ENCODE measurements at places on chromosomes 6 and 20.

DNA sequence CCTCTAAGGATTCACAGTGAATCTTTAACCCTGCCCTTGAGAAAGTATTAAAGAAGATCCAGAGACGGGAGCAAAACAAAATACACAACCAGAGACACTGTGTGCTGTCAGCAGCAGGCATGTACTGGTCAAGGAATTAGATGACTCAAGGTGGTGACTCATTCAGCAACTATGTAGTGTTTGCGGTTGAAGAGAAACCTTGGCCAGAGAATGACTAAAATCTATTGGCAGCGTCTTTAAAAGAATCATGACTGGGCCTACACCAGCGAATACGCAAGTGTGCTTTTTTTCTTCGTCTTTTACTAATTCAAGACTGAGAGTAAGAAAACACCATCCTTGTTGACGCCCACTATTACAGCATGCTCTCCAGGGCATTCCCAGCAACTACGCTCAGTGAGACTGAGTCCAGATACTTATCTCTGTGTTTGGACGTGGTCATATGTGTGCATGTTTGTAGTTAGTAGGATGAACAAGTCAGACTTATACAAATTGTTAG, 72.4 kb upstream of the BACH2 start:
- peaks cover 7% of the 10 kb centered on the region for H3K4me1 ChIP-seq
- no peaks in the 10 kb centered on the region for H3K36me3 ChIP-seq
- H3K27me3 ChIP-seq: no peaks in the 10 kb centered on the region
- H3K4me3 ChIP-seq: no peak overlapping the region
- DNase-seq: peak; percentile 89

DNA sequence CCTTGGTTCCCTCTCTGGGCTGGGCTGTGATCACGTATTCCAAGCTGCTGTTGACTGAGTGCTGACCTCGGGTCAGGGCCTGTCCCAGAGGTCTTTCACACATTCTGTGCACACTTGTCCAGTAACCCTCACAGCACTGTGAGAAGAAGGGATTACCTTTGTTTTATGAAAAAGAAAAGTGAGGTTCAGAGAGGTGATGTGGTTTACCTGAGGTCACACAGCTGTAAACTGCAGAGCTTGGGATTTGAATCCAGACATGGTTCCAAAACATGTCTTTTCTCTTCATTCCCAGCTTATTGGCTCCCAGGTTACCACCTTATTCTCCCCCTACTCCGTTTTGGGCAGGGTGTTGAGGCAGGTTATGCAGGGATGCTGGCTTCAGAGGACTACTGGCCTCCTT, 28.4 kb upstream of the CDH22 start:
- no peak overlapping the region for H3K27ac ChIP-seq
- no peak for DNase-seq
- H3K36me3 ChIP-seq: no peaks in the 10 kb centered on the region
- no peaks in the 10 kb centered on the region for H3K4me1 ChIP-seq

DNA sequence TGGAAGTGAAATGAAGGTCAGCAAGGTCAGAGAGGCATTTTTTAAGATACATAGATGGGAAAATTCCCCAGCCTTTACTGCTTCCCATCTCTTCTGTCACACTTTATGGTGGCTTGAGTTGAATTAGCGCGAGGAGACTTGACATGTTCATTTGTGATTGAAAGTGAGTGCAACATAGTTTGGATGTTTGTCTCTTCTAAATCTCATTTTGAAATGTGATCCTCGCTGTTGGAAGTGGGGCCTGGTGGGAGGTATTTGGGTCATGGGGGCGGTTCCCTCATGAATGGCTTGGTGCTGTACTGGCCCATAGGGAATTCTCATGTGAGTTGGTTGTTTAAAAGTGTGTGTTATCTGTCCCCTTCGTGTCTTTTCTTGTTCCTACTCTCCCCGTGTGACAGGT, 237.2 kb downstream of the CDKAL1 start:
- no peak overlapping the region for H3K4me3 ChIP-seq
- H3K27me3 ChIP-seq: no peaks in the 10 kb centered on the region
- H3K27ac ChIP-seq: no peak overlapping the region
- H3K36me3 ChIP-seq: no peaks in the 10 kb centered on the region
- DNase-seq: no peak
- H3K4me1 ChIP-seq: no peaks in the 10 kb centered on the region

DNA sequence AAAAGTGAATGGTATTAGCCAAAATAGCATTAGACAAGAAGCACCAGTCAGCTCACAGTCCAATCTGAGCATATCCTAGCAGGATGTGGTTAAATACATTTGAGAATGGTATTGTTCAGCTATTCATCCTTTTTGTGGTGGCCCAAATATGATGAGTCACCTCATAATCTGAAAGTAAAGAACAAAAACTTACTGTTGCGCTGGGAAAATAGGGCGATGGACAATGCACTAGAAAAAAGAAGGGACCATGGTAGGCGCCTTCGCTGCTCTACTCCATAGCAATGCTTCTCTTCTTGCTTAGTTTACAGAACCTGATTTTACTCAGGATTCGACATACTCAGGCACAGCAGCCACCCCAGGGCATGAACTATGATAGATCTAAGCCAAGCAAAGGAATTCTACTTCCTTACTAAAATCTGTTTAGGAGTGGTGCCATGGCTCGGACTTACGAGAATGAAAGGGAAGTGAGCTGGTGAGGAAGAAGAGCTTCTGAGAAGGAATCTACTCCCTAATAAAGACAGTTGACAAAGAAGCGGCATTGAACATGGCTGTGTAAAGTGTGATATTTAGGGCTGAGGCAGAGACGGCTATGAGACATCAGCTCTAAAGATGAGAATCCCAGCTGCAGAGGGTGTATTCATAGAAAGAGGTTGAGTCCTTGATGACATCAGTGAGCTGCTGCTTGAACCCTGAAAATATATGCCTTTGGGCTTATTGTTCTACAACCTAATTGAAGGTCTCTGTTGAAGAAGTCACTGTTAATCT, 16.6 kb upstream of the FBXO9 start:
- H3K4me3 ChIP-seq: no peak overlapping the region
- H3K4me1 ChIP-seq: peaks cover 5% of the 10 kb centered on the region
- H3K27ac ChIP-seq: no peak overlapping the region
- no peaks in the 10 kb centered on the region for H3K27me3 ChIP-seq
- H3K36me3 ChIP-seq: no peaks in the 10 kb centered on the region
- no peak for DNase-seq

- H3K27me3 ChIP-seq: no peaks in the 10 kb centered on the region
- H3K27ac ChIP-seq: no peak overlapping the region
- H3K4me1 ChIP-seq: no peaks in the 10 kb centered on the region
- no peak overlapping the region for H3K4me3 ChIP-seq
Measured at GRCh38 chr6:168709991-168710390, 269.0 kb downstream of the SMOC2 start.

Measured in trophoblast cell (in vitro differentiated cells and primary cell).